SK-N-SH treated with all-trans-retinoic acid at 6 μM for 48 hours (cell line): ENCODE measurements at places on chromosomes 5 and 9.

DNA sequence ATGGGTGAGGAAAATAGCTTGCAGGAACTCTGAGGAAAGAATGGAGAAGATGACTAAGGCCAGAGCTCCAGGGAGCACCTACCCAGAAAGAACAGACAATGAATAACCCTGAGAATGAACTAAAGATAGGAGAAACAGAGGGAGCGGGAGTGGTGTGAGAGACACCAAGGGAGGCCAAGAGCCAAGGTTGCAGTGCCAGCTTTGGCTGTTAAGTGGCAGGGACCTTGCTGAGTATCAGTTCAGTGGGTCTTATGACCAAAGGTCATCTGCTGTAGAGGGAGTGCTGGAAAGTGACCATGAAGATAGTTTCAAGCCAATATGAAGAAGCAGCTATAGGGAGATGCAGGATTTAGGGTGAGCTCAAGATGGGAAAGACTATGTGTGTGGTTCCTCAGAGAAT lies 16.7 kb downstream of the P4HA2 start:
- no peak for ATAC-seq

- ATAC-seq = no peak
These were observed 28.1 kb downstream of the NEK6 start for GRCh38 chr9:124285903-124286291.

DNA sequence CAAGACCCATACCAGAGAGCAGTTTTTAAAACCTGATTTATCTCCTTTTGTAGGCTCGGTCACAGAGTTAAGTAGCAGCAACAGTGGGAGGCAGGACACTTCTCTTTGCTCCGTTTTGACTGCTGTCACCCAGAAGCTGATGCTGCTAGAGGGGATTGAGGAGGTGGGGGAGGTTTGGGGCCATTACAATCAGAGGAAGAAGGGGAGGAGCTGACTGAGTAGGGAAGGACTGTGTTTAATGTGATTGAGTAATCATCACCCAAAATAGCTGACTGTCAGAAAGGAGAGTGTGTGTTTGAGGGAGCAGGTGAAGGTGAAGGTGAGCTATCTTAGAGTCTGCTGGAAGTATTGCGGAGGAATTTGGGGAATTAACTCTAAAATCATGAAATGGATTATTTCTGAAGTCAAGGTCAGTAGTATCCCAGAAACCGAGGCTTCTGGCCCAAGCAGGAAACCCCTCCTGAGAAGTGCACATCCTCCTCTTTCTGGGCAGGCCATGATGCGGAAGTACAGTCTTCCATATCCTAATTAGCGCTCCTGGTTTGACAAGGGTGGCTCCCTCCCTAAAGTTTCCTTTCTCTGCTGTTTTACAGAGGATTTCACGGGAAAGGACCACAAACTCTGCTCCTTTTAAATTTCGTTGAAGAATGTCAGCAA lies 214.9 kb downstream of the PLK2 start:
- no peak for ATAC-seq

DNA sequence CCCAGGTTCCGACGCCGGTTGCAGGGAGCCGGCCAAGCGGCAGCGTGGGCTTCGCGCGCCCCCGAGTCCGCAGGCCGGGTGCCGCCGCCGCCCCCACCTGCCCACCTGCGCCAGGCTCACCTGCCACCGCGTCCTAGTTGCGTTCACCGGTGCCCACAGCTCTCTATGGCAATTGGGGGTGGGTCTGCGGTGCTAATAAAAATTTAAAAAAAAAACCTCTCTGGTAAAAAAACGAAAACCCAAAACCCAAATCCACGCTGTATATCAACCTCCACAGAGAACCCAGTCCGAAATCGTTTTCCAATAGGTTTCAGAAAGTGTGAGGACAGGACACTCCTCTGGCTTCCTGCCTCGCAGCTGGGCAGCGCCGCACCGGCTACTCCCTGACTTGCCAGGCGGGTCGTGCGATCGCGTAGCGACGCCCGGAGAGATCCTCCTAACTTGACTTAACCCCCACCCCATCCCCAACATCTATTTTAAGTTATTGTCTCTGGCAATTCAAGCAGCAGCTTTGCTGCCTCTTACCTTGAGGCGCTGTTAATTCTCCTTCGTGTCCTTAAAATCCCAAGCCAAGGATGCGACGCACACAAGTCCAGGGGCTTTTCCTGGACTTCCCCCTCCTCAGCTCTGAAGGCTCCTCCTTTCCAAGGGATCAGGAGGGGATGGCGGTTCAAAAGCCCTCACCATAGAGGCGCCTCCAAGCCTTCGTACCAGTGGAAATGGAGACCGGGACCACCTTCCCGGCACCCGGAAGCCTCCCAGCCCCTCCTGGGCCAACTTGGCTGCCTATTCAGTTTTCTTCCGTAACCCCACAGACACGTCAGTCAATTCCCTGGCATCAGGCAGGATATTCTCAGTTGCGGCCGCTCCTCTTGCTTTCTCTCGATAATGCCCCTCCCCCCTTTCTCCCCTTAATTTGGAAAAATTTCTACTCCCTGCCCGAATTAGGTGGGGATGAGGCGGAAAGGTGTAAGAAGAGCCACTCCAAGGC lies 1639.4 kb upstream of the C9orf72 start:
- peak; percentile 18 for ATAC-seq

DNA sequence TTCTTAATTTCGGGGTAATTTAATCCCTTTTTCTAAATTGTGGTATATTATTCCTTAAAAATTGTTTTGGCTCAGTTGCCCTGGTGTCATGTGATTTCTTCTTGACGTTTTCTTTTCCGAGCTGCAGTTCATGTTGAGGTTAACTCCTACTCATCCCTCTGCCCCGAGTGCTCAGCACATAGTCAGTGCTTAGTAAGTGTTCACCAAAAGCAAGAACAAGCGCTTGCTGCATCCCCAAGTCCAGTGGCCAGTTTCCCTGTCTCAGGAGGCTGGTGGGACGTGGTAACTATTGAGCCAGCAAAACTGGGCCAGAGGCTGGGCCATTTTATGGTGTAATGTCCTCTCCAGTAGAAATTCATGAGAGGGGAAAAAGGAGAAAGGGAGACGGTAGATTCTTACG lies 23.3 kb downstream of the TRIO start:
- no peak for ATAC-seq

GRCh38 chr9:19229595-19230354 lies 718 bp upstream of the DENND4C start:
- peak; percentile 77 for ATAC-seq
